ENCODE measurements at places on chromosomes 16 and 17.
A peak's percentile ranks its signal among the peaks of the same experiment; 100 is the strongest.

GRCh38 chr17:50955667-50956120, 89.5 kb upstream of the TOB1 start:
- DNase-seq = no peak

DNA sequence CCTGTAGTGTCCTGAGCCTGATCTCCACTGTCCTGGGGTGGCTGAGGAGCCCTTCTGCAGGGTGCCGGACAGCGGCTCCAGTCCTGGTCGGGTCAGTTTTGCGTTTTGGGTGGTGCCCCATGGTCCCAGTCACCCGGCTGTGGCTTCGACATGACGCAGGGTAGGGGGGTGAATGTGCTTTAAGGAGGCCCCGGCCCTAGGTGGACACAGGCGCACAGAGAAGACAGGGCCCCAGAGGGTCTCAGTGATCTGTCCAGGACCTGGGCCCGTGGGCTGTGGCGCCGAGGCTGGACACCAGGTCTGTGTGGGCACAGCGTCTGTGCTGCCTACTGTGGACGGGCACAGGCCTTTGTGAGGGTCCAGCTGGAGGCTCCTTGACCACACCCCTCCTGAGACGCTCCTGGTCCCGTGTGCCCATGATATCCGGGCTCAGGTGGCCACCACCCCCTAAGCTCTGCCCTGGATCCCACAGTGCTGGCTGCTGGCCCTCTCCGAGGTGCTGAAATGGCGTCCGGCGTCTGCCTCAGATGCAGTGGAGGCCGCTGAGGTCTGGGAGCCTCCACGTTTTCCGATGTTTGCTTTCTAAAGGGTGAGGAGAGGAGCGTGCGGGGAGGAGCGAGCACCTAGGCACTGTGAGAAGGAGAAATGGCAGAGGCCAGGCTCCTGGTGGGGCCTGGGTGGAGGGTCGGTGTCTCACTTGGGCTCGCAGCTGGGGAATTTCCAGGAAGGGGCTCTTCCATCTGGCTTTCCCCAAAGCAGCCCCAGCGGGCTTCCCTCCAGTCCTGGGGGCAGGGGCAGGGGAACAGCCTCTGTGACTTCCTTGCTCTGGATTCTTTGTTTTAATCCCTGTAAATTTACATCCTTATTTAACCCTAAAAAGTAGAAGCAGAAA, 56.1 kb upstream of the ACSF3 start:
- no peak for DNase-seq

- no peak for DNase-seq
Observed at GRCh38 chr16:87678618-87679017, 76.3 kb downstream of the JPH3 start.

- DNase-seq = no peak
Observed at GRCh38 chr17:71163121-71163812, 957.6 kb upstream of the SOX9 start.

DNA sequence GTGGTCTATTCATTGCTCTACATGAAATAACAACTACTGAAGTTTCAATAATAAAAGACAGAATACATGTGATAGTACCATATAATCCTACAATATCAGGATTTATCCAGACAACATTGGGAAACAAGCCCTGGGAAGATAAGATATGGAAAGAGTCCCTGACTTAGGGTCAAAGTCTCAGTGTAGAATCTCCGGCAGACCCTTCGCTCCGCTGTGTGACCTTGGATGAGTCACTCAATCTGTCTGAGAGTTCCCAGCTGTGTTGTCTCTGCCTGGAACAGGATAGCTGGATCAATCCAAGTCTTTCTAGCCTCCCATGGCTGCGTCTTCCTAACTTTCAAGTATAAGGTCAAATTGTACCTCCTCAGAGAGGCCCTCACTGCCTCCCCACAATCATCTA, 335.9 kb downstream of the TMEM114 start:
- DNase-seq = no peak

- DNase-seq = no peak
Observed at GRCh38 chr16:61030616-61031015, 1005.6 kb downstream of the CDH8 start.

DNA sequence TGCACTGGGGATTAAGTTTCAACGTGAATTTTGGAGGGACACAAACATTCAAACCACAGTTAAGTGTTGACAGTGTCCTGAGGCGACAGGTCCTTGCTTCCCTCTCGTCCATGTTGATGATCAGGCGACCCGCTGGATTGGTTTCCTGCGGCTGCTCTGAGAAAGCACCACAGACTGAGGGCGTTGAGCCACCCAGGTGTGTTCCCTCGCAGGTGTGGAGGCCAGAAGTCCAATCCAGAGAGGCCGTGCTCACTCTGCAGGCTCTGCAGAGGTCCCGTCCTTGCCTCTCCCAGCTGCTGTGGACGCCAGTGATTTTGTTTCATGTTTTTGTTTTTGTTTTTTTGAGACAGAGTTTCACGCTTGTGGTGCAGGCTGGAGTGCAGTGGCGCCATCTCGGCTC, 22.4 kb upstream of the CBX2 start:
- no peak for DNase-seq

DNA sequence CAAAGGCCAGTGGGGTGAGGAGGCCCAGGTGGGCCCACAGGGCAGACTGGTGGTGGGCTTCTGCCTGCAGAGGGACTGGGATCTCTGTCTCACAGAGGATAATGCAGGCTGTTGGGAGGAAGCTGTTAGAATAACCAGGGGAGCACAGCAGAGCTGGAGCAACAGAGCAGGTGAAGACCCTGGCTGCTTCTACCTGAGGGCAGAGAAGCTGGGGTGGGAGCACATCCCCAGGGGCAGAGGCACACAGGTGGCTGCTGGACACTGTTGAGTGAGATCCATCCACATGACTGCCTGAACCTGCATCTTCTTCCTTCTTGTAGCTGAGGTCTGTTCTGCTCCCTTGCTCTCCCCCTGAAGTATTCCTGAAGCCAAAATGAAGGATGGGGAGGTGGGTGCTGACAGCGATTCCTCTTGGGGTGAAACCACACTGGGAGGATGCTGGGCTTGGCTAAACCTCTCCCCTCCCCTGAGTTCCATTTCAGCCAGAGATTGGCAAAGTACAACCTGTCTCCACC, 1725.0 kb downstream of the TP53TG3F start:
- DNase-seq = no peak

DNA sequence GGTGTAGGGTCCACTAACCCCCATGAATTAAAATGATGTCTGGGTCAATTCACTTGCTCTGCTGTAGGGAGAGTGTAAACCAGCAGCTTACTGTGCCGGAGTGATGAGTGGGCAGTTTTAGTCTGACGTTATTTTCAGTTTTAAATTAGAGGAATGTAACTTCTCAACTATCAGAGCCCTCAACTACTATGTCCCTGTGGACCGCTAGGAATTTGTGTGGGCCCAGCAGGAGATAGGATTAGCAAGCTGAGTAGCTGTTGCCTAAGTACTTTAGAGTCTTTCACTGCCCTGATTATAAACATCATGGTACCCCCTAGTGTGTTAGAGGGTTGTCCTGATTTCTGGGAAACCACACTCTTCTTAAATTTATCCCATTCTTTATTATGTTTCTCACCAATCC, 11.4 kb downstream of the MARVELD3 start:
- DNase-seq = no peak

DNA sequence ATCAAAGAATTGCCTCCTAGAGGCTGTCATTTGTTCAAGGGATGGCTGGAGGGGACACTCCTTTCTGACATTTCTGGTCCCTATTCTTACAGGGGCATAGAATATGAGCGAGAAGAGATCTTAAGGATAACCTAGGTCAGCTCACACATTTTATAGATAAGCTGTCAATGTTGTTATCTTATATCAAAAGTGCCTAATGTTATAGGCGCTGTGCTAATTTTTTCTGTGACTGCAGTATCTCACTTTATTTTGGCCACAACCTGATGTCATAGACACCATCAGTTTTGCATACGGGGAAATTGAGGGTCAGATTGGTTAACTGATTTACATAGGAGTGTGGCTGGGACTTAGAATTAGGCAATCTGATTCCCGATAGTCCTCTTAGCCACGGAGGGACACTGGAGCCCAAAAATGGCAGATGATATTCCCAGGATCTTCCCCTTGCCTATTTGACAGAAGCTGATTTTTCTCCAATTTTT, 1.2 kb downstream of the CPD start:
- no peak for DNase-seq

- no peak for DNase-seq
Observed at GRCh38 chr17:7854851-7855659, at the start of gene TMEM88. TMEM88 (plus strand) TSS chr17:7855066; CDS start chr17:7855075, 9 bp downstream.

GRCh38 chr17:19417611-19418010, 6.6 kb downstream of the RNF112 start:
- no peak for DNase-seq

- DNase-seq = no peak
Observed at GRCh38 chr16:26129997-26130396, 438.2 kb downstream of the HS3ST4 start.

- DNase-seq = no peak
Observed at GRCh38 chr17:38911081-38911730, 14.2 kb upstream of the LASP1NB start.

DNA sequence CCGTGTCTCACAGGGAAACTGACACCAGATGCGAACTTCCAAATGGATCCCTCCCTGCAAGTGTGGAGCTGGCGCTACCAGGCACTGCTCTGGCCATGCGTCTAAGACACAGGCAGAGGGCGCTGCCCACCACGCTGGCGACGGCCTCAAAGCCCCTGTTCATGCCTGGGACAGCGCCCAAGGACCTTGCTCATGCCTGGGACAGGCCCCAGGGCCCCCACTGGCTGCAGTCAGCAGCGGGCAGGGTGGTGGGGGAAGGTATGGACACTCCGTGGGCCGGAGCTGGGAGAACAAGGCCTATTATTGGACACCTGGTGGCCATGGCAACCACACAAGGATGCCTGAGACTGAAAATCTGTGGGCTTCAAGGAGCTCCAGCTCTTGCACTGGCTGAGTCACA, 8.8 kb downstream of the ZG16B start:
- peak; percentile 53 for DNase-seq

DNA sequence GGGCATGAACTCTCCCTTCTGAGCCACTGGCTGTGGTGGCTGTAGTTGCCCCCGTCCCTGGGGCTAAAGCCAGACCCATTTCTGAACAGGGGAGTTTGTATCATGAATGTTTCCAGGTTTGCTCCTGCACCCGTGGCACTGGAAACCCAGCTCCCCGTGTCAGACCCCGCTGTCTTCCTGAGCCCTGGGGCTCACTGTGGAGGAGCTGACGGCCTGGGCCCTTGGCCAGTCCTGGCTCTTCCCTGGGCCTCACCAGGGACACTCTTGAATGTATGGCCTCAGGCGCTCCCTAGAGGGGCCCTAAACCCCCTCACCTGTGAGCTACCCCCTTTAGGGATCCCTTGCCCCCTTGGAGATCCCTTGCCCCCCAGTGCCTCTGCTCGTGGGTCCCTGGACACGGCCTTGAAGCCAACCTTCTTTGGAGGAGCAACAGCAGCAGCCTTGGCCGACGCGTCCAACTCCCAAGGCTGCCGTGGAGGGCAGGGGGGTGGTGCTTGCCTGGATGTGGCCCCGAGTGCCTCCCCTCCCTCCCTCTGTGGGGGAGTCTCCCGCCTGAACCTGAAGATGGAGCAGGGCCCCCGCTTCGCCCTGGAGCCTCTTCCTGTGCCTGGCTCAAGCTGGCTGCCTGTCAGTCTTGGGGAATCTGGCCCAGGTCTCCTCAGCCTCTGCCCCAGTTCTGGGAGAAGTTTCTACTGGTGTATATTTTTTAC, 15.9 kb downstream of the CASKIN2 start:
- DNase-seq = no peak

GRCh38 chr17:59167571-59168001, 12.0 kb downstream of the PRR11 start:
- DNase-seq = no peak

DNA sequence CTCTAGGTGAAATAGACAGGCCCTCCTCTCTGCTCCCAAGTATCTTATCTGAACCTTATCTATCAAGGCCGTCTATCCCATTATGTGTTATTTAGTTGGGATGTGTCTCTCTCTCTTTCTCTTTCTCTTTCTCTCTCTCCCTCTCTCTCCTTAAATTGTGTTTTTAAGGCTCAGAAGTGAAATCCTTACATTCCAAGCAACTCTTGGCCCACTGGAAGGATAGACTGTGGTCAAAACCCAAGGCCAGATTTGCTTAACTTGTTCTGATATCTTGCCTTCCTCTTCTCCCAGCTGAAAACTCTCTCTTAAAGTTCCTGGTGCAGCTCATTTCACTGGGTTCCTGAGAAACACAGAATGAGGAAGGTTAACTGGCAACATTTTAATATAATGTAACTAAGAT, 14.7 kb downstream of the CDRT4 start:
- no peak for DNase-seq

DNA sequence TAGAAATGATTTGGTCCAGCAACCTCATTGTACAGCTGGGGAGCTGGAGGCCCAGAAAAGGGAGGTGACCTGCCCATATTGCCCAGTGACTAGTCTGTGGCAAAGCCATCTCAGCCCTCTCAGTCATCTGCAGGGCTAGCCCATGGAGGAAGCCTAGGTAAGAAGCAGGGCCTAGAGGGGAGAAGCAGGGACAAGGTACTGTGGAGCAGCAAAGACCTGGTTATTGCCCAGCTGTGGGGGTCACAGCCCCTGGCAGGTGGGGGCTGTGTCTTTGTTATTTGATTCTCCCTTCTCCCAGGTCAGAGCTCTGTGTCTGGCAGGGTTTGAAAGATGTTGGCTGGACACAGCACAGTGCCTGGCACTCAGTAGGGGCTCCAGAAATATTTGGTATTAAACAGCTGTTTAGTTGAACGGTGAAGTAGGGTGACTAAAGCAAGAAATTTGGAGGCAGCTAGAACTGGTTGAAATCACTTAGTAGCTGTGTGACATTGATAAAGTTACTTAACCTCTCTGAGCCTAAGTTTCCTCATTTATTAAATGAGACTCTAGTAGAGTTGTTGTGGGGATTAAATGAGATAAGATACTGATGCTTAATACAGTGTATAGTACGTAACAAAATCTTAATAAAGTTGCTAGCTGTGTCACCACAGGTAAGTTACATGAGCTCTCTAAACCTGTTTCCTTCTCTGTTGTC, 17.3 kb downstream of the CCR7 start:
- DNase-seq = no peak

GRCh38 chr17:77651988-77652387, 306.5 kb upstream of the TNRC6C start:
- no peak for DNase-seq

- DNase-seq = no peak
Observed at GRCh38 chr16:47713225-47713595, 252.1 kb downstream of the PHKB start.

- no peak for DNase-seq
Observed at GRCh38 chr17:63039342-63039741, 73.3 kb downstream of the TANC2 start.

- no peak for DNase-seq
Observed at GRCh38 chr17:14919094-14919493, 346.0 kb downstream of the PMP22 start.

- DNase-seq = no peak
Observed at GRCh38 chr16:31191697-31192428, 10.7 kb downstream of the PYCARD start.
